ENCODE measurements at places on chromosomes 12 and 14. TPM values are rescaled to one million over a fixed set of nuclear protein-coding genes. Genes with fewer than 3 reads are reported as not detected.

Gene RNASE3
- total RNA-seq: not detected

Gene KLHL33
- not detected for total RNA-seq

Gene ANO6
- 38.1 TPM for total RNA-seq

Gene KRT2
- total RNA-seq: not detected

Gene POTEG
- total RNA-seq: not detected

Gene ERBB3
- 76.5 TPM for total RNA-seq

Gene GPR65
- total RNA-seq: not detected

Gene C12orf75
- 43.1 TPM for total RNA-seq

GRCh38 chr12:66603461-66603860, 75.4 kb downstream of the GRIP1 start:
- DNase-seq: no peak
- no peak overlapping the region for H3K27ac ChIP-seq
- H3K27me3 ChIP-seq: peaks cover 3% of the 10 kb centered on the region
- H3K36me3 ChIP-seq: no peaks in the 10 kb centered on the region
- peaks cover 3% of the 10 kb centered on the region for H3K4me1 ChIP-seq

DNA sequence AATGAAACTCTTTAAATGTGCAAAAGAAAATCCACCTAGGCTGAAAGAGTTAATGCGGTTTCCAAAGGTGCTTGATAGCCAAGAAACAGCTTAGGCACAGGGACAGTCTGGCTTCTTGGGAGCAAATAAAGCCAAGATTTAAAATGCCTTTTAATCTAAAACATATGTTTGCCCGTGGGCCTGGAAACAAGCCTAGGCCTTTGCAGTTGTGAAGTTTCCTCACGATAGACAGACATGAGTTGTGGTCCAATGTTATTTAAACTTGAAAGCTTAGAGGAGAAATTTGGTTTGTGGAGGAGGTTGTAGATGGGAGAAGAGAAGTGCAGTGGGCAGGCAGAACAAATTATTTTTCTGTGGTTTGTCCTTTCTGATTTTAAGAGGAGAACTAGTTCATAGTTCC, 29.8 kb downstream of the PROX2 start:
- no peaks in the 10 kb centered on the region for H3K27me3 ChIP-seq
- H3K27ac ChIP-seq: peak overlapping the region; percentile 1
- H3K4me1 ChIP-seq: peaks cover 34% of the 10 kb centered on the region
- H3K4me3 ChIP-seq: peak overlapping the region; percentile 46

DNA sequence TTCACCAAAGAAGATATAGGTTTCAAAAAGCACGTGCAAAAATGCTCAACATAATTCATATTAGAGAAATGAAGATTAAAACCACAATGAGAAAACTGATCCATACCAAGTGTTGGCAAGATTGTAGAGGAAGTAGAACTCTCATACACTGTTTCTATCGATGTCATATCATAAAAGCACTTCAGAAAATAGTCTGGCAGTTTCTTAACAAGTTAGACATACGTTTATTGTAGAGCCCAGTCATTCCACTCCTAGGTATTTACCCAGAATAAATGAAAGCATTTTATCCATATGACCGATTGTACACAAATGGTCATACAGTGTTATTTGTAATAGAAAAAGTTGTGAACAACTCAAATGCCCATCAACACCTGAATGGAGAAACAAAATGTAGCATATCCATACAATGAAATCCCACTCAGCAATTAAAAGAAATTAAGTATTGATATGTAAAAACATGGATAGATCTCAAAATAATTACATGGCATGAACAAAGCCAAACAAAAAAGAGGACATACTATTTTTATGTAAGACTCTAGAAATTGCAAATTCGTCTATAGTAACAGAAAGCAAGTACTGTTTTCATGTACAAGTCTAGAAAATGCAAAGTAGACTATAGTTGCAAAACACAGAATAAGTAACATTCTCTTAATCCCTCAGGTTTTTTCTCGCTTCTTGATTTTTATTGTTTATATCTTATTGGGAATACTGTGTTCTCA, 41.0 kb downstream of the USP15 start:
- H3K4me1 ChIP-seq: no peaks in the 10 kb centered on the region
- no peaks in the 10 kb centered on the region for H3K27me3 ChIP-seq
- peaks cover 74% of the 10 kb centered on the region for H3K36me3 ChIP-seq
- DNase-seq: no peak
- H3K27ac ChIP-seq: no peak overlapping the region
- no peak overlapping the region for H3K4me3 ChIP-seq

GRCh38 chr14:87443039-87443438, 549.9 kb downstream of the GALC start:
- H3K4me1 ChIP-seq: no peaks in the 10 kb centered on the region
- no peaks in the 10 kb centered on the region for H3K27me3 ChIP-seq
- H3K4me3 ChIP-seq: no peak overlapping the region
- no peak overlapping the region for H3K27ac ChIP-seq
- H3K36me3 ChIP-seq: no peaks in the 10 kb centered on the region

DNA sequence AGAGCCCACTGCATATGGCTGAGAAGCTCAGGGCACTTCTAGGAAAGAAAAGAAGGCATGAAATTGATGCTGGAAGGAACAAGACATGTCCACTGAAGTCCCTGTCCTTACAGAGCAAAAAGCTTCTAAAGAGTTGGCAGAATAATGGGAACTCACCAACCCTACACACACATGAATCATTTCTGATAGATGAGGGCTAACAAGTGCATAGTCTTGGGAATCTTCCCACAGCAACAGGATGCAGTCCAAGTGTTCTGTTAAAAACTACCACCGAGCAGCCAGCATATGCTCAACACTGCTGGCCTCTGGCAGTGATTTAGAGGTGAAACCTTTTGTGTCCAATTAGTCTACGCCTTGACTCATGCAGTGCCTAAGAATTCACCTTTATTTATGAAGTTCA, 44.8 kb downstream of the RHOJ start:
- H3K4me3 ChIP-seq: no peak overlapping the region
- peaks cover 4% of the 10 kb centered on the region for H3K4me1 ChIP-seq
- H3K36me3 ChIP-seq: peaks cover 3% of the 10 kb centered on the region
- no peaks in the 10 kb centered on the region for H3K27me3 ChIP-seq
- no peak for DNase-seq
- no peak overlapping the region for H3K27ac ChIP-seq

GRCh38 chr12:22738945-22739344, 114.0 kb downstream of the ETNK1 start:
- no peak overlapping the region for H3K4me3 ChIP-seq
- no peak overlapping the region for H3K27ac ChIP-seq
- H3K27me3 ChIP-seq: no peaks in the 10 kb centered on the region
- no peaks in the 10 kb centered on the region for H3K4me1 ChIP-seq

DNA sequence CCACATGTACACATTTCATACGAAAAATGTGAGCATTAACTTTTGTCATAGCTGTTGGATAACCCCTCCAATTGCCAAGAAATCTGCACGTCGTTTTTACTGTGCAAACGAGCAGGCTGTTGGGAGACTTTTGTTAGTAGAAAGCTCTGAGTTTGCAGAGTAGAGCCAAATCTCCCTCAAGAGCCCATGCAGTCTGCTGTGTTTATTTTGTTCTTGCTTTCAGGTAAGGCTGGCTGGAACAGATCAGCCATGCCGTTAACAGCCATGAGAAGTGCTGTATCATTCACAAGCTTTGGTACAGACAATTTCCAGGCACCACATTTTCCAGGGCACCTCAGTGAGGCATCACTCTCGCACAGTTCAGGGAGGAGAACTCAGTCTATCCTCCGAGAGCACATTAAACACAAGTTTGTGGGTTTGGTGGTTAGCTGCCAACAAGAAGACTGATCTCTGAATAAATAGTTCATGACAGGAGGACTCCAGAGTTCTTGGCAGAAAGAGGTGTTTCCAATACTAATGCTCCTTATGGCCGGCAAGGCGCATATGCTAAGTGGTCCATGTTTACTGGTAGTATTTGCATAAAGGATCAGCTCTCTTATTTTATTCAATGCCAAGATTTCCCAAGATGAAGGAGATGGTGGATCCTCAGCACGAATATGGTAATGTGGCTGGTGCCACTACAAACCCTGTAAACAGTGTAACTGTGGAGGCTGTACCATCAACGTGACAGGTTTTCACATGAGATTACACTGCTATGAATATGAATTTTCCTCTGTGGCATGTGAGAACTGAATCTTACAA, 30.3 kb upstream of the PELI2 start:
- H3K36me3 ChIP-seq: no peaks in the 10 kb centered on the region
- peaks cover 12% of the 10 kb centered on the region for H3K4me1 ChIP-seq
- no peak overlapping the region for H3K27ac ChIP-seq
- H3K27me3 ChIP-seq: peaks cover 14% of the 10 kb centered on the region
- no peak for DNase-seq
- H3K4me3 ChIP-seq: no peak overlapping the region

DNA sequence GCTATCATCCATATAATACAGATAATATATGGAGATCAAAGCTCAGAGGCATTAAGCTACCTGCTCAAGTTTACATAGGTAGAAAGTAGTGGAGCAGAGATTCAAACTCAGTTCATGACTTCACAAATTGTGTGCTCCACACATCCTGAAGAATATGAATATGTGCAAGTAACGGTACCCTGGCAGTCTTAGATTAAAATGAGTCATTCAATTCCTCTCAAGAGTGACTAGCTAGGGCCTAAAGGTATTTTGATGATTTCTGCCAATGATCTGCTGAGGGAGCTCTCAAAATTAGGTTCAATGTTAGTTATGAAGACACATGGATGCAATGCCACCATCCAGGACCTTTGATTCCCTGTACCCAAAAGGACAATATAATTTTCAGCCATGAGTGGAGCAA, 58.9 kb downstream of the GRIP1 start:
- H3K36me3 ChIP-seq: no peaks in the 10 kb centered on the region
- no peaks in the 10 kb centered on the region for H3K27me3 ChIP-seq
- DNase-seq: no peak
- H3K4me1 ChIP-seq: peaks cover 11% of the 10 kb centered on the region
- no peak overlapping the region for H3K4me3 ChIP-seq

DNA sequence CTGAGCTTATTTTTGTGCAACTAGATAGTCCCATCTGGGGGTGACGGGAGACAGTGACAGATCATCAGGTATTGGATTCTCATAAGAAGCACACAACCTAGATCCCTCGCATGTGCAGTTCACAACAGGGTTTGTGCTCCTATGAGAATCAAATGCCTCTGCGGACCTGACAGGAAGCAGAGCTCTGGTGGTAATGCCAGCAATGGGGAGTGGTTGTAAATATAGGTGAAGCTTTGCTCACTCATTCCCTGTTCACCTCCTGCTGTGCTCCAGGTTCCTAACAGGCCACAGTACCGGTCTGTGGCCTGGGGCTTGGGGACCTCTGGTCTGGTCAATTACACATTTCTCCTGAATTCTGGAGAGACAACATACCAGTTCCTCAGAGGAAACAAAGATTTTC, 39.0 kb downstream of the GABARAPL1 start:
- peaks cover 3% of the 10 kb centered on the region for H3K27me3 ChIP-seq
- H3K4me1 ChIP-seq: no peaks in the 10 kb centered on the region
- no peak for DNase-seq
- no peak overlapping the region for H3K27ac ChIP-seq
- H3K4me3 ChIP-seq: no peak overlapping the region
- no peaks in the 10 kb centered on the region for H3K36me3 ChIP-seq

DNA sequence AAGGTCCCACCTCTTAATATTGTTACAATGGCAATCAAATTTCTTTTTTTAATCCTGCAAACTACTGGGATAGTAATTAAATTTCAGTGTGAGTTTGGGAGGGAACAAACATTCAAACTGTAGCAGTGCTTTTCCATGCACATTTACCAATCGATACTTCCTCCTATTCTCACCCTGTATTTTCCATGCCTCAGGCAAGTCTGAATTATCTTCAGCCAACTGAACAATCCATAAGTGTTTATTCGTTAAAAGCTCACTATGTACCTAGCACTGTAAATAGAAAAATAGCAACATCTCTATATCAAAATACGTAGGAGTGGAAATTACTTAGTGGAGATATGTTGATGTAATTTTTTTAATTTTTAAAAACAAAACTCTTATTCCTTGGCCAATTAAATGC, 43.5 kb downstream of the CCDC177 start:
- no peaks in the 10 kb centered on the region for H3K36me3 ChIP-seq
- DNase-seq: no peak
- H3K27me3 ChIP-seq: peaks cover 3% of the 10 kb centered on the region
- H3K27ac ChIP-seq: peak overlapping the region; percentile 78
- H3K4me3 ChIP-seq: no peak overlapping the region

DNA sequence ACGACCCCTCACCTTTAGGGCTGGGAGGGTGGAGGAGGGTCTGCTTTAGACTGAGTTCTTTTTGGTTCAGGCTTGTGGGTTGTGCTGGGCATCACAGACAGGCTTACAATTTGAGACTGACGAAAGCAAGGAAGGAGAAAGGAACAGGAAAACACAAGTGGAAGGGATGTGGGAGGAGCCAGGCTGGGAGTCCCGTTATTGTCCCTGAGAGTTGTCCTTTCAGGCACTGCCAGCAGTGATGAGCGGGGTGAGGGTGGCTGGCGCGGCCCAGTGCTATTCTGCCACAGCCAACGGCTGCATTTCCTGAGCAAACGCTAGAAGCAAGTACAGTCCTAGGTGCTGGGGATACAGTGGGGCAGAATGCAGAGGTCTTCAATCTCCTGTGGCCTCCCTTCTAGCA, 29.2 kb upstream of the TSPAN9 start:
- H3K27ac ChIP-seq: no peak overlapping the region
- no peak overlapping the region for H3K4me3 ChIP-seq
- DNase-seq: no peak

GRCh38 chr12:75751769-75752471, 240.5 kb upstream of the KRR1 start:
- no peak overlapping the region for H3K27ac ChIP-seq
- H3K36me3 ChIP-seq: peaks cover 3% of the 10 kb centered on the region
- H3K27me3 ChIP-seq: no peaks in the 10 kb centered on the region
- no peak for DNase-seq
- H3K4me1 ChIP-seq: peaks cover 9% of the 10 kb centered on the region

DNA sequence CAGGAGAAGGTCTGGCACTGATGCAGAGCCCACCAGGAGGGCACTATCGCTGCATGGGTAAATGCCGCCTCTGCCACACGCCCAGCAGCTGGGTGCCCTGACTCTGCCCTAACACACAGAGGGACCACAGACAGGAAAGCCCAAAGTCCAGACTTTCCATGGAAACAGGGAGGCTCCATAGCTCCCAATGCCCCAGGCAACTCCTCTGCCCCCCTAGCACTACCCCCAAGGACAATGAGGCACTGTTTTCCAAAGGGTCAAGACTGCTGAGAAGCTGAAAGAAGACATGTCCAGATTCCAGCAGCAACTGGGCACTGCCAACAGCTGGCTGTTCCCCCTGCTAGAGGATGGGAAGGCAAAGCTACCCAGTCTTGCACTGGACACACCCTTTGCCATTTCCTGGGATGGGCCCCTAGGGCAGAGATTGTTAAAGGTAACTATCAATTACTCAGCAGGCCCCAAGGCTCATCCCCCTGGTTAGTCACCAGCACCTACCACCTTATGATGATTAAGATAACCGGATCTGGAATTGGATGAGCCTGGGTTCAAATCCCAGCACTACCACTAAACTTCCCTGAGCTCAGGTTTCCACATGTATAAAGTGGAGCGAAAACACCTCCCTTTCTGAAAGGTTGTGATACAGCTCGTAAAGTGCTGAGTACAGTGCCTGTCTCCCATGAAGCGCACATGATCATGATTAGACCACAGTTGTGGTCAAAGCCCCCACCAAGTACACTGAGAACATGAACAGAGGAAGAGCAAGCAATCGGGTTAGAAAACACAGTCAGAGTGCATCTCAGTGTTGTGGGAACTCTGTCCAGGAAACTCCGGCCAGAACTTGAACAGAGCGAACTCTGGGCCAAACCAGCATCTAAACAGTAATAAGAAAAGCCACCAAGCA, 3.3 kb downstream of the PXN start:
- no peak for DNase-seq
- H3K4me1 ChIP-seq: peaks cover 47% of the 10 kb centered on the region
- H3K36me3 ChIP-seq: peaks cover 4% of the 10 kb centered on the region
- peak overlapping the region; percentile 67 for H3K27ac ChIP-seq
- H3K27me3 ChIP-seq: no peaks in the 10 kb centered on the region

Data from type B pancreatic cell (in vitro differentiated cells).